ENCODE measurements at places on chromosomes 3 and 15.

GRCh38 chr3:171379281-171379680 is 80.9 kb downstream of the TNIK start:
- H3K36me3 ChIP-seq = no peaks in the 10 kb centered on the region
- H3K27me3 ChIP-seq = no peaks in the 10 kb centered on the region
- no peak overlapping the region for H3K27ac ChIP-seq

DNA sequence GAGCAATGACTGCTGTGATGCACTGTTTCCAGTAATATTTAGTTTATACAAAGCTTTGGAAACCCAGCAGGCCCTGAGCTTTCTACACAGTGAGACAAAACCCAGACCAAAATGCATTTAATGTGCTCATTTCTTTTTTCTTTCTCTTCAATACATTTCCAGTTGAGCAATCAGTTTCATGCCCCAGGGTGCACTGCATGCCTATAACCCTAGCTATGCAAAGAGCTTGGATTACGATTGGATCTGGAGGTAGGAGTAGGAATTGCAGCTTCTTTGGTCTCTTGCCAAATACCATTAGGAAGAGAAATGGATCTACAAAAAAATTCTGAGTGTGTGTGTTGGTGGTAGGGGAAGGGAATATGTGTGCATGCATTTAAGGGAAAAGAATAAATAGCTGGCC is 1001.4 kb downstream of the SQOR start:
- no peaks in the 10 kb centered on the region for H3K4me1 ChIP-seq
- H3K36me3 ChIP-seq = no peaks in the 10 kb centered on the region
- no peak for DNase-seq
- no peak overlapping the region for H3K27ac ChIP-seq
- no peaks in the 10 kb centered on the region for H3K27me3 ChIP-seq

GRCh38 chr3:117398141-117398899 is 688.7 kb downstream of the TUSC7 start:
- no peaks in the 10 kb centered on the region for H3K4me1 ChIP-seq
- H3K4me3 ChIP-seq = no peak overlapping the region
- DNase-seq = no peak
- H3K36me3 ChIP-seq = no peaks in the 10 kb centered on the region

DNA sequence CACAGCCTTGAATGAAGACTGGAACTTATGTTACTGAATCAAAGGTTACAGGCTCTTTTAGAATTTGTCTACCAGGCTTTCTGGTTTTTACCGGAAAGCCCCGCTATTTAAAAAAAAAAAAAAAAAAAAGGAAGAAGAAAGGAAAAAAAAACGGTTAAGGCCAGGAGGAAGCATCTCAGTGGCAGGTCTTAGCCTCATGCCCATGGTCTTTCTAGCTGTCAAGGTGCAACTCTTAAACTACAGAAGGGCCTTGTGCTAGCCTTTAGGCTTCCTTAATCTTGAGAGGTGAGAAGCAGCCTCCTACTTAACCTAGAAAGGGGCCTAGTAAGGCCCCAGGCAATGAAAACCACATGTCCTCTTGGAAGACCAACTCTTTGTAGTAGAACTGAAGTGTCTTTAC is 77.5 kb downstream of the TBC1D5 start:
- H3K4me1 ChIP-seq = peaks cover 11% of the 10 kb centered on the region
- no peaks in the 10 kb centered on the region for H3K27me3 ChIP-seq
- peaks cover 3% of the 10 kb centered on the region for H3K36me3 ChIP-seq
- no peak overlapping the region for H3K4me3 ChIP-seq
- H3K27ac ChIP-seq = no peak overlapping the region
- no peak for DNase-seq

DNA sequence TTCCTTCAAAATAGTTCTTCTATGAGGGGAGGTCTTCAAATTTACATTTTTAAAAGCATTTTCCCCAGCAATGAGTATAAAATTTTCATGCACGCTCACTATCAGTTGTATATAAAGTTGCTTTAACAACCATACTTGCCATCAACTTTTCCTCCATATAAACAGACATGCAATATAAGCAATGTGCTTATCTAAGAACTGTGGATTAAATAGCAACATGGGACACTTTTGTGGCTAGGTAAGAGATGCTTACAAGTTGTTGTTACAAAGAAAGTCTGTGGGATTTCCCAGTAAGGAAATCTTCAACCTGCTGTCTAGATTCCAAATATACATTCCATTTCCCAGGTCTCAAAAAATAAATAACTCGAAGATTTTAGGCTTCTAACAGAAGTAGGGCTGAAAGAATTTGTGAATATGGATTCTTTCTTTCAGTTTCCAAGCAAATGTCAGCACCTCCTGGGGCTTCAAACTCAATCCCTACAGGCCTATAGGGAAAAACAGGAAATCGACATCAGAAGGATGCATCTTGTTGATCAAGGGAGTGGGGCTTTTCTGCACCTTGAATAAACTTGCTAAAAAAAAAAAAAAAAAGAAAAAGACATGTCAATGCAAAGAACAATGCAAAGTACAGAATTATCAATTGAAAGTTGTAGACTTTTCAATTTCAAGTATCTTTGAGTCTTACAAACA is 16.1 kb downstream of the TNIK start:
- H3K36me3 ChIP-seq = no peaks in the 10 kb centered on the region
- no peak for DNase-seq
- H3K4me1 ChIP-seq = no peaks in the 10 kb centered on the region
- no peak overlapping the region for H3K27ac ChIP-seq

- H3K27me3 ChIP-seq = no peaks in the 10 kb centered on the region
- DNase-seq = no peak
- H3K27ac ChIP-seq = no peak overlapping the region
- H3K4me3 ChIP-seq = no peak overlapping the region
- H3K4me1 ChIP-seq = no peaks in the 10 kb centered on the region
These were observed 427.5 kb downstream of the VGLL3 start for GRCh38 chr3:86563400-86563970.

DNA sequence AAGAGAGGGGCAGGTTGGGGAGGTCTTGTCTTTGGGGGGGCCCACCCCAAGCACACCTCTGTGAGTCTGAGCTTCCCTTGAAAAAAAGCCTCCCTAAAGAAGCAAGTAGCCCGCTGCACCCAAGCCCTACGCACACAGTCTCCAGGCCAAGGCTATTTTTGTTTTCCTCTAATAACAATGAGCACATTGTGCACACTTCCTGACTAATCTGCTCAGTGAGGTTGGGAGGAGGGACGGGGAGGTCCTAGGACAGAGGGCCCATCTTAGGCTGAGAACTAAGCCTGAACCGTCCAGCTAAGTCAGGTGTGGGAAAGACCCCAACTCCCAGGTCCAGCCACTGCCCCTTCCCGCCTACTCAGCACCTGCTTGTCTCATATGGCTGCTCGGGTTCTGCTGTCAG is 87.2 kb downstream of the HMG20A start:
- H3K27ac ChIP-seq = peak overlapping the region; percentile 60
- no peak overlapping the region for H3K4me3 ChIP-seq
- no peaks in the 10 kb centered on the region for H3K27me3 ChIP-seq
- peaks cover 27% of the 10 kb centered on the region for H3K4me1 ChIP-seq

GRCh38 chr3:124770336-124771082 is 40.3 kb downstream of the UMPS start:
- no peak overlapping the region for H3K27ac ChIP-seq
- peaks cover 37% of the 10 kb centered on the region for H3K4me1 ChIP-seq
- DNase-seq = peak; percentile 68

DNA sequence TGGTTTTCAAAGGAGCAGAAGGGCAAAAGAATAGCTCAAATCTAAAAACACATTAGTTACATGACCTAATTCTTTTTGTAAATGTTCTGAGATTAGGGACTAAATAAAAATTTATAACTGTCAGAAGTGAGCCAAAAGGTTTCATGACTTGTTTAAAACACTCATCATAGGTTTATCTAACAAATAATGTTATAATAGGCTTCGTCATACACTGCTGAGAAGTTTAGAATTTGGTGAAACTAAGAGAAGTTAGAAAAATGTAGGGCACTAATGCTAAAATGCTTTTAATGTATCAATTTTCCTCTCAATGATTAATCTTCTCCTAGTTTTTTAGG is 468.8 kb upstream of the CDIN1 start:
- H3K27me3 ChIP-seq = no peaks in the 10 kb centered on the region
- H3K4me1 ChIP-seq = no peaks in the 10 kb centered on the region
- no peak overlapping the region for H3K4me3 ChIP-seq
- no peak overlapping the region for H3K27ac ChIP-seq
- no peaks in the 10 kb centered on the region for H3K36me3 ChIP-seq

- DNase-seq = no peak
- no peaks in the 10 kb centered on the region for H3K4me1 ChIP-seq
- H3K4me3 ChIP-seq = no peak overlapping the region
- H3K36me3 ChIP-seq = no peaks in the 10 kb centered on the region
- H3K27ac ChIP-seq = no peak overlapping the region
These were observed 326.8 kb upstream of the SOX2 start for GRCh38 chr3:181384970-181385369.

- no peaks in the 10 kb centered on the region for H3K4me1 ChIP-seq
- H3K36me3 ChIP-seq = no peaks in the 10 kb centered on the region
- no peaks in the 10 kb centered on the region for H3K27me3 ChIP-seq
These were observed 197.5 kb upstream of the LYSMD4 start for GRCh38 chr15:99930696-99931095.

DNA sequence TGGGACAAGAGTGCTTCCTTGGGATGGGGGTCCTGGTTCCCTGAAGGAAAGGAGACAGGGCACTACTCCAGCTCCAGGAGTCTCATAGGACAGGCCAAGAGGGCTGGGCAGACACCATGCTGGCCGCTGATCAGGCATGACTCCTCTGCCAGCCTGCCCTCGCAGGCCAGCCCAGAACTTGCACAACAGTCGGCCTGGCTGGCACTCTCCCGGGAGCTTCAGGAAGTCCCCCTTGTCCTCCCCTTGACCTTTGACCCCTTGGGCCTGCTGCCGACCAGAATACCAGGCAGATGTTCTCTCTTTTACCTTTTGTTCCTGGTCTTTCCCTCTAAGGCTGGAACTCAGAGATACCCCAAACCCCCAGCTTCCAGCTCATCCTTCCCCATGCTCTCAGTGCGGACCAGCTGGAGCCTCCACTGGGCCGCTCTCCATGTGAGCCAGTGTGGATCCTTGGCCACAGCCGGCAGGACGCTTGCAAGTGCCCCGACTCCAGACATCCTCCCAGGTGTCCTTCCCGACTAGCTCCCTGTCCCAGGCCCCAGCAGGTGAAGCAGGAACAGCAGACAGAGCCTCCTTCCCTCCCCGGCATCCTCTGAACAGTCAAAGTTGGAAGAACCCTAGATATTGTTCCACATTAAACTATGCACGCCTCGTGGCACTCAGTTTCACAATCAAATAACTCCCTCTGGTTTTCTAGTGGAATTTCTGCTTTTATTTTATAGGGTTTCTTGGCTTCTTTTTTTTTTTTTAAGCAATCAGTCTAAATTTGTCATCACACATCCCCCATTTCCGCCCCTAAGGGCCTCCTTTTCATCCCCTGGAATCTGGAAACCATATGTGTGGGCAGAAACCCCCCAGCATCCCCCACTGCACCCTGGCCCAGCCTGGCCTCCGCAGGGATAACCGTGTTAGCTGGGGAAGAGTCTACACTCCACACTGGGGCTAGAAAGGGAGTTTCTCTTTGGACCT is 15.7 kb downstream of the VPS18 start:
- DNase-seq = peak; percentile 75
- H3K4me3 ChIP-seq = no peak overlapping the region
- H3K27ac ChIP-seq = peak overlapping the region; percentile 31
- H3K4me1 ChIP-seq = peaks cover 57% of the 10 kb centered on the region
- no peaks in the 10 kb centered on the region for H3K36me3 ChIP-seq
- no peaks in the 10 kb centered on the region for H3K27me3 ChIP-seq

DNA sequence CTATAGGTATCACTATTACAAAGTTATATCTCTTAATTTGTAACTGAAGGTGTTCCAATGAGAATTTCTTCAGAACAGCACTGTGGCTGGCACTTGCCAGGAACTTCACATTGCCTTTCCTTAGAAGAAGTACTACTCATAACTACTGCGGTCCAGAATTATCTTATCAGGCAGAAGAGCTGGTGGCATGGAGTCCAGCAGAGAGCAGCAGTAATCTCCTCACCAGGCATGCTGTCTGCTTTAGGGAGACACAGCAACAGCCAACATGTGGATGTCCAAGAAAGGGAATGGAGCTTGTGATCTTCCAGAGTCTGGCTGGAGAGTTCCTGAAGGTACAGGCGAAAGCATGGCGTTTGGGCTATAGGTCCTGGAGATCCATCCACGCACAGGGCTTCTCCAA is 919.7 kb upstream of the NR2F2 start:
- no peak overlapping the region for H3K27ac ChIP-seq
- H3K4me3 ChIP-seq = no peak overlapping the region
- no peaks in the 10 kb centered on the region for H3K36me3 ChIP-seq
- no peak for DNase-seq
- H3K4me1 ChIP-seq = no peaks in the 10 kb centered on the region

- no peak for DNase-seq
- H3K27ac ChIP-seq = no peak overlapping the region
- H3K36me3 ChIP-seq = no peaks in the 10 kb centered on the region
- no peaks in the 10 kb centered on the region for H3K27me3 ChIP-seq
- peaks cover 51% of the 10 kb centered on the region for H3K4me1 ChIP-seq
These were observed 3.3 kb downstream of the RFX7 start for GRCh38 chr15:56240390-56240789.

GRCh38 chr3:40753291-40753770 is 228.6 kb downstream of the ZNF621 start:
- H3K36me3 ChIP-seq = no peaks in the 10 kb centered on the region
- H3K27ac ChIP-seq = no peak overlapping the region
- H3K4me3 ChIP-seq = no peak overlapping the region
- no peak for DNase-seq

DNA sequence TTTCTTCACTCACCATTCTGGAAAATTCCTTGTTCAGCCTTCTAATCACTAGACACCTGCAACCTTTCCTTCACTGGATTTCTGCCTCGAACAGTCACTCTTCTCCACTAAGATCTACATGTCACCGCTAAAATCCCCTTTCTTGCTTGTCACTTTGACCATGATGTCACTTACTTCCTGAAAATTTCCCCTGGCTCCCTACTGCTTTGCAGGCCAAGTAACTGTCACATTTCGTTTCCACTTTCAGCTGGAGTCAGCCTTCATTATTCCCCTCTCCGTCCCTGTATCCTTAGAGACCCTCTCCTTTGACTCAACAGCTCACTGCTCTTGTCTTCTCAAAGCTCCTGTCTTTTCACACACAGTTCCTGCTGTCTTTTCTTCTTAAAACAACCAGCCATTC is 15.9 kb downstream of the CHL1 start:
- DNase-seq = no peak
- no peaks in the 10 kb centered on the region for H3K4me1 ChIP-seq
- no peak overlapping the region for H3K4me3 ChIP-seq
- H3K27ac ChIP-seq = no peak overlapping the region

GRCh38 chr3:182303169-182303568 is 490.1 kb upstream of the ATP11B start:
- no peak overlapping the region for H3K27ac ChIP-seq
- no peaks in the 10 kb centered on the region for H3K36me3 ChIP-seq
- H3K4me3 ChIP-seq = no peak overlapping the region
- no peaks in the 10 kb centered on the region for H3K4me1 ChIP-seq
- H3K27me3 ChIP-seq = no peaks in the 10 kb centered on the region
- DNase-seq = no peak

GRCh38 chr3:4454142-4454541 is 12.9 kb downstream of the SUMF1 start:
- no peaks in the 10 kb centered on the region for H3K27me3 ChIP-seq
- no peaks in the 10 kb centered on the region for H3K36me3 ChIP-seq
- H3K4me3 ChIP-seq = no peak overlapping the region
- H3K4me1 ChIP-seq = no peaks in the 10 kb centered on the region
- DNase-seq = no peak

Measured in spleen (tissue), 13 donors.